ENCODE measurements at places on chromosomes 1 and 21.

GRCh38 chr1:167623951-167624350 lies 6.1 kb upstream of the RCSD1 start:
- DNase-seq, result no peak

DNA sequence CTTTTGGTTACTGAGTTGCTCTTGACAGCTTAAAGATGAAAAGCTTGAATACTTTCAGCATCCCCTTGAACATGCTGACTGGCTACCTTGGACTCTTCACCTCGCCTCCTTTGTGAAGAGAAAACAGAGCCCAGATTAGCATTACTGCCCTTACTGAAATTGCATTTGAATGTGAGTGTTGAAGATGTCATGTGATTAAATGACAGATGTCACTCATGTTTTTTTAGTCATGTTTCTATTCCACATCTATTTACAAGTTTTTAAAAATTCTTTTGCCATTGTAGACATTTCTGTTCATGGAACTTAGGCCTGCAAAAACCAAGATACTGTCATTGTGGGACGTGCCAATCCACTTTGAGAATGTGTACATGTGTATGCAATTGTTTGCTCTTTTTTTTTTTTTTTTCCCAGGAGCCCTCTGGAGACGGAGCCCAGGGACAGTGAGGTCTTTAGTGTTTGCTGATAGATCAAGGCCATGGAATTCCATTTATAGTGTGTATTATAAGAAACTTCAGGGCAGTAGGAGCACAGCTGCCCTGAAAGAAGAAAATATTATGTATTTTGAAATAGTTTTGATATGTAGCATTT lies 25.7 kb upstream of the IVNS1ABP start:
- no peak for DNase-seq

GRCh38 chr21:34360488-34361241 lies 3.1 kb upstream of the KCNE2 start:
- DNase-seq, result no peak

DNA sequence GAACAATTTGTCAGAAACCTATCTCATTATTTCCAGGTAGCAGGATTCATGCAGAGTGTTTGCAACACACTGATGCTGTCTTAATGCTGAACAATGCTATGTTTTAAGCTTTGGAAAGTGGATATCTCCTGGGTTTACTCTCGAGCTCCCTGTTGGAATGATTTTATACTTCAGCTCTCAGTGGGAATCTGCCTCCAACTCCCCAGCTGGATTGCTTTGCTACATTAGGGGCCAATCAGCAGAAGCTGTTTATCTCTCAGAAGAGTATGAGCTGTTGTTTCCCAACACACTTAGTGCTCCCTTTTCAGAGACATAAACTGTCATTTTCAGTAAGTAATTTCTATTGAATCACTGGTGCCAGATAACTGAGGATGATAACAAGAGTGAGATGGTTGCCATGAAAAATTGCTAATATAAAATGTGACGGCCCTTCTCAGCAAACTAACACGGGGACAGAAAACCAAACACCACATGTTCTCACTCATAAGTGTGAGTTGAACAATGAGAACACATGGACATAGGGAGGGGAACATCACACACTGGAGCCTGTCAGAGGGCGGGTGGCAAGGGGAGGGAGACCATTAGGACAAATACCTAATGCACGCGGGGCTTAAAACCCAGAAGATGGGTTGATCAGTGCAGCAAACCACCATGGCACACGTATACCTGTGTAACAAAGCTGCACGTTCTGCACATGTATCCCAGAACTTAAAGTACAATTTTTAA lies 265.9 kb upstream of the RUNX1 start:
- no peak for DNase-seq

- DNase-seq, result peak; percentile 48
Observed at GRCh38 chr1:178768423-178768822, 43.4 kb downstream of the RALGPS2 start.

GRCh38 chr1:30311749-30312148 lies 411.6 kb downstream of the MATN1 start:
- DNase-seq, result no peak

GRCh38 chr21:28256420-28256831 lies 736.3 kb downstream of the LTN1 start:
- no peak for DNase-seq

- no peak for DNase-seq
Observed at GRCh38 chr1:204887846-204888245, 17.2 kb downstream of the NFASC start.

DNA sequence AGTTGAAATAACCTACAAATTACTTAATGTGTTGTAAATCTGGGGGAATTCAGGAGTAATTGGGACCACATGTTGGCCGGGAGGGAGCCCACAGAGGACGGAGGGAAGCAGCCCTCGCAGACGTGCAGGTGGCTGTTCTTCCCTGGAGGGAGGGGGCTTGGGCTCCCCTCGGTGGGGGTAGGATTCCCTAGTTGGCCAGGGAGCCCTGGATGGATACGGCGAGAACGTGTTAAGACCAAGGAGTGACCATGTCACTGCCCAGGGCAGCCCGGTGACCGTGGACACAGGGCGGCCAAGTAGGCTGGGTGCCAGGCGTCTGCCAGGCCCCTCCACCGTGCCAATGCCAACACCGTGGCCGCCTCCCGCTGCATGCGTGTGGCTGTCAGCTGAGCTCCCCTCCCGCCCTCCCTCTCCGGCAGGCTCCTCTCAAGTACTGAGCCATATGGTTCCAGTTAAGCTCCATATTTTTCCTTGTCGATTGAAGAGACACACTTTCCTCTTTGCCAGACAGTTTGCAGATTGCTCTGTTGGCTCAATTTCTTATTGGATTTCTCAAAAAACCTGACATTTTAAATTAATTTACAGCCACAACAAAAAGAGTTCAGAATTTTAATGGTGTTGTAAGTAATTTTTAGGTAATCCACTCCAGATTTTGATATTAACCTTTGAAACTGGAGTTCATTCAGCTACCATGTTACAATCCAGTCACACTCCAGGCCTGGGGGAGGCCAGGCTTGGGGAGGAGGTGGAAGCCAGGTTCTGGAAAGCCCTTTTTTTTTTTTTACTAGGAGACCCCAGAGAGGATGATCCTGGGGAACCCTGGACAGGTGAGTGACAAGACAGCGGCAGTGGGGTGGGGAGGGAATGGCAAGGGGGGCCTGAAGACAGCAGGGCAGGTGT lies 71.2 kb downstream of the CASZ1 start:
- no peak for DNase-seq

- DNase-seq, result no peak
Observed at GRCh38 chr1:185974367-185975170, 240.4 kb downstream of the HMCN1 start.

DNA sequence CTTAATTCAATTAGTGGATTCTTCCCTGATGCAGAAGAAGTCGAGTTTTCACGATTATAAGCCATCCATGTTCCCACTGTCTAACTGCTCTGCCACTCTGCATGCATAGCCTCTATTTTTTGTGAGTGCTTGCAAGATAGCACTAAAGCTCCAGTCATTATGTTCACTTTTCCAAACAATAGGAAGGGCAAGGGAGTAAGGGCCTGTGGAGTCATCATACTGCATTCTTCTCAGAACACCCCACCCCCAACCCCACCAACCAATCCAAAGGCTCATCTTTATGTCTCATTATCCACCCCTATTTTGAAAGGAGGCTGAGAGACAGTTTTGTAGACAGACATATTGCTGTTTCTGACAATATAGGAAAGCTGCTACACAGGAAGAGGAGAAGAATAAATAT lies 471.7 kb upstream of the ADGRL2 start:
- DNase-seq, result no peak

GRCh38 chr1:204331275-204331674 lies 28.5 kb downstream of the PLEKHA6 start:
- DNase-seq, result no peak

GRCh38 chr1:89953131-89953626 lies 41.7 kb upstream of the ZNF326 start:
- no peak for DNase-seq

GRCh38 chr1:59223989-59224634 lies 72.8 kb upstream of the FGGY start:
- DNase-seq, result no peak

- DNase-seq, result no peak
Observed at GRCh38 chr1:34866762-34867109, 7.2 kb upstream of the SMIM12 start.

- DNase-seq, result no peak
Observed at GRCh38 chr1:19517017-19517416, 31.7 kb upstream of the CAPZB start.

DNA sequence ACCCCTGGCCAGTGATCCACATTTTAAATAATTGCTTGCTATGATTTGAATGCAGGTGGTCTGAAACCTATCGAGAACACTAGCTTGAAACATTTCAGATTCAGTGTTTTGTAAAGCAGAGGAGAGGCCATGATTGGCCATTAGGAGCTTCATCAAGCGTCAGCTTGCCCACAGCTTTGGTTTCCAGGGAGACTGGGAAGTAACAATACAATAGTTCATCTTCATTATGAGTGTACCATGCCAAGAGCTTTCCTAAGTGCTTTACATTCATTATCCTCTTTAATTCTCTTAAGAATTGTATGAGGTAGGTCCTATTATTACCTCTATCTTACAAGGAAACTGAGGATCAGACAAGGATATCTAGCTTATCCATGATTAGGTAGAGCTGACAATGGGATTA lies 27.7 kb upstream of the ATP5PO start:
- DNase-seq, result no peak

GRCh38 chr1:63679589-63679988 lies 86.4 kb downstream of the PGM1 start:
- DNase-seq, result no peak

GRCh38 chr1:166951050-166951449 lies 24.3 kb downstream of the ILDR2 start:
- no peak for DNase-seq

GRCh38 chr1:211519602-211520001 lies 27.6 kb upstream of the RD3 start:
- no peak for DNase-seq

DNA sequence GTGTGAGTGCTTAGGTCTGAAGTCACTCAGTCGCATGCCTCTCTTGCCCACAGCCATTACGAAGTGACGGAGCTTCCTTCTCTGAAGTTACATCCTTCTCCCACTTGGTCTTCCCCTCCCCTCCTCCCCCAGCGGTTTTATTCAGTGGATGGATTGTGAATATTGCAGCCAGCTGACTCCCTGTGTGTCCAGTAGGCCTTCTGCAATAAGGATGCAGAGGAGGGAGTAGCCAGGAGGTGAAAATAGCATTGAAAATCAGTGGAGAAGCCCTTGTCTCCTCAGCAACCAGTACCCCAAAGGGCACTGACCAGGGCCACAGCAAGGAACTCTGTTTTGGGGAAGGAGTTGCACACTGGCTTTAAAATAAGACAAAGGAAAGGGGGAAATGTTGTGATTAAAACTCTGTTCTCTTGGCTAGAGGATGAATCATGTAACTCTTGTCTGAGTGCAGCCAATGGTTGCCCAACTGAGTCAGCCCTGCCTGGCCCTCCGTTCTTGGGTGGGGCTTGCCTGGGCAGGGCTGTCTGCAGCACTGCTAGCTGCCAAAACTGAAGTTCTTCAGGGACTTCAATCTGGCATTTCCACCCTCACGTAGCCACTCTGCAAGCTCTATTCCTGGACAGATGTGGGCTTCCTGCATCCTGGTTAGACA lies 4.3 kb downstream of the S100A10 start:
- no peak for DNase-seq

DNA sequence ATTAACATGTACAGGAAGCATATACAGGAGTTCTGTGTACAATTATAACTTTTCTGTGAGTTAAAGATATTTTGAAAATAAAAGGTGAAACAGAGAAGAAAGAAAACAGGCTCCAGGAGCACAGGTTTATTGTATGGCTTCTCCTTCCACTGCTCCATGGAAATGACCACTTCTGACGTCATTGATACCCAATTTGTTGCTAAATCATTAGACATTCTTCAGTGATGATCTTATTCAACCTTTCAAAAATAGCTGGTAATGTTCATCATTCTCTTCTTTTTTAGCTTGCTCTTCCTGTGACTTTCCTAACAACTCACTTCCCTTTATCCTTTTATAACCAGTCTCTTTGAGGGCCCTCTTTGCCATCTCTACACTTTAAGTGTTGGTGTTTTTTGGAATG lies 77.8 kb downstream of the KCNK2 start:
- DNase-seq, result no peak

- DNase-seq, result no peak
Observed at GRCh38 chr1:17190010-17190995, 14.6 kb upstream of the PADI1 start.

GRCh38 chr1:109846162-109846561 lies 64.5 kb upstream of the CSF1 start:
- no peak for DNase-seq

DNA sequence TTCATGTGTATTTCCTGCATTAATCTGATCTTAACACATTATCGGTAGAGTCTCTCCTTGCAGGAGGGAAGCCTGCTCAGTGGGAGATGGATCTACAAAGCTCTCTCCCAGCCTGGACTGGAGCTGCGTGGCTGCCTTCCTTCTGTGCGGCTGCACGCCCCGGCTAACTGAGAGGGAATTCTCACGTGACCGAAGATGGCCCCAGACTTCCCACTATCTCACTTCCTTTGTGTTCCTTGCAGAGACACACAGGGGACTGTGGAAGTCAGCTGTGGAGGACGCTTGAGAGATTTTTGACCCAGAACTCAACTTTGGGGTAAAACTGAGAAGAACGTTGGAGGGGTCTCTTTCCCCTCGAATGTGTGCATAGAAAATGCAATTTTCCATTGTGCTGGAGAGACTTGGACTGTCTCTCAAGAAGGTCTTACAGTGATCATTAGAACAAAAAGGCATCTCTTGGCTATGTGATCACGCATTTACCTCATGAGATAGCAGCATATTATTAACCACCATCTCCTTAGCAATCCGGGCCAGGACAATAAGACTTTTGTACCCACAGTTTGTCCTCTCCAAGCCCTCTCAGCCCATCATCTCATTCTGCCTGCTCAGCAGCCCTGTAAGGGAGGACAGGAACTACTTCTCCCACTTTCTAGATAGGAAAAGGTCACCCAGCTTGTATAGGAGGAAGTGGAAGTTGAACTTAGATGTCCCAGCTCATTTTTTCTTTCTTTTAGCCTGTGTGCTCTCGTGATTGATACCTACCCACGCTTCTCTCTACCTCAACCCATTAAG lies 49.3 kb upstream of the TARBP1 start:
- no peak for DNase-seq

GRCh38 chr1:198267921-198268320 lies 111.1 kb downstream of the NEK7 start:
- DNase-seq, result no peak

Data from Kasumi-1 (cell line).